ENCODE measurements at places on chromosomes 3 and 15.

GRCh38 chr3:38588371-38588971, 61.0 kb downstream of the SCN5A start:
- no peak for DNase-seq

DNA sequence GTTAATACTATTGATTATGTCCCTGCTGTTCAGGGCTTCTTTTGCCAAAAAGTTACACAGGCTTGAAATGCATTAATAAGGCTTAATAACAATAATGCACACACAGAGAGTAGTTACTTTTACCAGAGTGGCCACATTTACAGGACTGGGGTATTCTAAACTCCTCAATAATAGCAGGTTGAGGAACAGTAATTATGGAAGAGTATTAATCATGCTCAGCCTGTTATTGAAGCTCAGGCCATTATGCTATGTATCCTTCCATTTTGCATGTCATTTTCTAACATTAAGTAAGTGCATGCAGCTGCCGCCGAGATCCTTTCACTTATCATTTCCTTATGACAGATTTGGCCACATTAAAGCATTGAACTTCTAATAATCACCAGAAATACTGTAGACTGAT, 5.7 kb downstream of the ARRDC4 start:
- no peak for DNase-seq

- no peak for DNase-seq
Measured at GRCh38 chr3:112074616-112075497, 11.3 kb upstream of the C3orf52 start.

GRCh38 chr3:116423945-116424344, 21.3 kb downstream of the LSAMP start:
- no peak for DNase-seq

DNA sequence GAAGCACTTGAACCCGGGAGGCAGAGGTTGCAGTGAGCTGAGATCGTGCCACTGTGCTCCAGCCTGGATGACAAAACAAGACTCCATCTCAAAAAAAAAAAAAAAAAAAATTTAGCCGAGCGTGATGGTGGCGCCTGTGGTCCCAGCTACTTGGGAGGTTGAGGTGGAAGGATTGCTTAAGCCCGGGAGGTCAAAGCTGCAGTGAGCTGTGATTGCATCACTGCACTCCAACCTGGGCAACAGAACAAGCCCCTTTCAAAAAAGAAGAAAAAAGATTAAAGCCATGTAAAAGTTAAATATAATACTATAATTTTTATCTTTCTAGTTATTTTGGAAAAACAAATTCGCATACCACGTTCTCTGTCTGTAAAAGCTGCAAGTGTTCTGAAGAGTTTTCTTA, 61.9 kb upstream of the SKIL start:
- DNase-seq, result no peak

Measured in right cardiac atrium (tissue), 5 donors.